ENCODE measurements at places on chromosomes 5 and 9.

DNA sequence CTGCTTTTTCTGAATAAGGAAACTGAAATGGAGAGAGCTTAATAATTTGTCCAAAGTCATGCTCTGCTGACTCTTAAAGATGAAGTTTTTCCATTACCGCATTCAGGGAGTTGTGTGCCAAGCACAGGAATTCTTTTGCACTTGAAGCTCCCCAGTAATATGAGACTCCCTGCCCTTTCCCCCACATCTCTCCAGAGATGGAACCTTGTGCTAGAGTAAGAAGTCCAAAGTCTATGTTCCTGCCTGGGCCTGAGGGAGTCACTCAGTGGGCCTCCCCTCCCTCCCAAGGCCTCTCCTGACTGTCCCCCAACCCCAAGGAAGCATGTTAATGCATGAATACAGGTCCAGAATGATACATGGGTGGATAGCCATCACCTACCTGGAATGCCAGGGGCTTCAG is 173.3 kb upstream of the SEMA6A start:
- no peak for DNase-seq

- no peak for DNase-seq
Measured at GRCh38 chr5:77864997-77865396, 88.9 kb upstream of the TBCA start.

DNA sequence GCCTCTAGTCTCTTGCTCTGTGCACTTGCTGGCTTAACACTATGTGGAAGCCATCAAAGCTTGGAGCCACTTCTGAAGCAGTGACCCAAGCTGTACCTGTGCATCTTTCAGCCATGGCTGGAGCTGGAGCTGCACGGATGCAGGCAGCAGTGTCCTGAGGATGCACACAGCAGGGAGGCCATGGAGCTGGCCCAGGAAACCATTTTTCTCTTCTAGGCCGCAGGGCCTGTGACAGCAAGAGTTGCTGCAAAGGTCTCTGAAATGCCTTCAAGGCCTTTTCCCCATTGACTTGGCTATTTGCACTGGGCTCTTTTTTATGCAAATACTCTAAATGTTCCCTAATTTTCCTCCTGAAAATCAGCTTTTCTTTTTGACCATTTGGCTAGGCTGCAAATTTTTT is 12.9 kb upstream of the ZNF484 start:
- no peak for DNase-seq

- no peak for DNase-seq
Measured at GRCh38 chr9:30574355-30575151, 1809.9 kb upstream of the ACO1 start.

DNA sequence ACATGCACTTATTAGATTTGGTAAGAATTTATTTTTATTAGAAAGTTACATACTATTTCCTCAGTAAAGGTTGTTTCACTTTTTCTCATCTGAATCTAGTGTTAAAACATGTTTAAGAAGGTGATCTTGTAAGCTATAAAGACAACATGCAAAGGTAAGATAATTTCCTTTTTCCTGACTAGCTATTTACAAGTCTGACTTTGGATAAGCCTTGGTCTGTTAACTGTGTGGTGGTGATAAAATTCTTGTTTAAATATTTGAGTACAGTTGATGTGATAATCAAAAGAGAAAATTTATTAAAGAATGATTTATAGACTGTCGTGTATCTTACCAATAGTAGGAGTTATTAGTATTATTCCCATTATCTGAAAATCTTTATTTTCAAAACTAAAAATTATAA is 36.9 kb upstream of the GPR21 start:
- DNase-seq, result no peak

DNA sequence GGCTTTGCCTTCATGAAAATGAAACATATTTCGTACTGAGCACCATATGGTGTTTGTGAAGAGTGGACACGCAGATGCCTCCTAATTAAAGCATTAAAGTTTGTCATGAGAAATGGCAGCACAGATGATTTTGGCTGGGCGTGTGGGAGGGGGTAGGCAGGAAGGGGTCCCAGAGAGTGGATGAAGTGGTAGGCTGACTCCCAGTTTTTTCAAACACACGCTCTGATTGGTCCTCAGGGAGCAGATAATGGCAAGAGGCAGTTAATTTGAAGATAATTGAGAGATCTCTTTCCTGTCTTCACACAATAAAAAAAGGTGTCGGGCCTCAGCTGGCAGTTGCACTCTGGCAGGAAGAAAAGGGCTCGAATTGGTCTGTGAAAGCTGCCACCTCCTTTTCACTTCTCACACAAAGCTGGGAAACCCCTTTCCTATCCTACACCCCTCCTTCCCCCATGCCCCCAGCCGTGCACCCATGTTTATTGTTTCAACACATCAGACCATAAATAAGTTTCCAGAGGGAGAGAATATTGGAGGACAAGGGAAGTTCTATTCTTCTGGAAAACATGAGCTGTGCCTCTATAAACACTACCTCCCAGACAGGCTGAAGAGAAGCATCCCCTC is 429.6 kb downstream of the ARHGEF28 start:
- DNase-seq, result no peak

- DNase-seq, result peak; percentile 76
Measured at GRCh38 chr5:37738057-37738691, 101.7 kb downstream of the GDNF start.

GRCh38 chr9:125479846-125480615 is 218.4 kb downstream of the GAPVD1 start:
- DNase-seq, result no peak

- DNase-seq, result no peak
Measured at GRCh38 chr5:35056686-35057085, 8.9 kb upstream of the AGXT2 start.

Measured in AG09309 (cell line).